ENCODE measurements at places on chromosomes 5 and 9. TPM values are rescaled to one million over a fixed set of nuclear protein-coding genes. Genes with fewer than 3 reads are reported as not detected.

Gene LOX
- total RNA-seq = 0.84 TPM

Gene ST8SIA4
- total RNA-seq = 2.3 TPM

Gene JADE2
- 5.7 TPM for total RNA-seq

Gene FOXB2
- not detected for total RNA-seq

Gene OR1Q1
- not detected for total RNA-seq

Gene N4BP3
- 0.28 TPM for total RNA-seq

Gene IDNK
- 5.6 TPM for total RNA-seq

DNA sequence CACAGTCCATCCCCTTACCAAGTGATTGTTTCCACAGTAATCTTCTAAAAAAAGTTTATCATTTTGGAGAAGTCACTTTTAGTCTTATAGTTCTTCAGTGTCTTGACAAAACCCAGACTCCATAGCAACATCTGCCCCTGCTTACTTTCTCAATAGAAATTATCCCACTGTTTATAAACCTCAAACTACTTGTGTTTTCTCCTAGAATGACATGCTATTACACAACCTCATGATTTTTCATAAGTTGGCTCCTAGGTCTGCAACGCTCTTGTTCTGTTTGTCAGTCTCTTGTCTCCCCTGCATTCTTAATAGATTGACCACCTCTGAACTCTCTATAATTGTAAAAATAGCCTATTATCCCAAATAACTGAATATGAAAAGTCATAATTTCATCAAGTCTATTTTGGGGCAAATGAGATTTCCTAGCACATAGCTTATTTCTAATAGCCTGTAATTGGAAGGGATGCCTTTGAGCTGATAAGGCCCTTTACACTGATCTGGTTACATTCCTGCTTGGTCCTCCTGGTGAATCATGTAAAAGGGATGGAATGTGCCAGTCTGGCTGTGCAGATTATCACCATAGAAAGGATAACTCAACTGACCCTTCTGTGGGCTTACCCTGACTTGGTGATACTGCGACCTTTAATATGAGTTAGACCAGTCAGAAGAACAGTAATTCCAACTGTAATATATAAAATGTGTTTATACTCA, 69.6 kb downstream of the CHSY3 start:
- DNase-seq = no peak
- no peaks in the 10 kb centered on the region for H3K27me3 ChIP-seq
- H3K27ac ChIP-seq = no peak overlapping the region
- no peak overlapping the region for H3K4me3 ChIP-seq
- H3K36me3 ChIP-seq = no peaks in the 10 kb centered on the region

DNA sequence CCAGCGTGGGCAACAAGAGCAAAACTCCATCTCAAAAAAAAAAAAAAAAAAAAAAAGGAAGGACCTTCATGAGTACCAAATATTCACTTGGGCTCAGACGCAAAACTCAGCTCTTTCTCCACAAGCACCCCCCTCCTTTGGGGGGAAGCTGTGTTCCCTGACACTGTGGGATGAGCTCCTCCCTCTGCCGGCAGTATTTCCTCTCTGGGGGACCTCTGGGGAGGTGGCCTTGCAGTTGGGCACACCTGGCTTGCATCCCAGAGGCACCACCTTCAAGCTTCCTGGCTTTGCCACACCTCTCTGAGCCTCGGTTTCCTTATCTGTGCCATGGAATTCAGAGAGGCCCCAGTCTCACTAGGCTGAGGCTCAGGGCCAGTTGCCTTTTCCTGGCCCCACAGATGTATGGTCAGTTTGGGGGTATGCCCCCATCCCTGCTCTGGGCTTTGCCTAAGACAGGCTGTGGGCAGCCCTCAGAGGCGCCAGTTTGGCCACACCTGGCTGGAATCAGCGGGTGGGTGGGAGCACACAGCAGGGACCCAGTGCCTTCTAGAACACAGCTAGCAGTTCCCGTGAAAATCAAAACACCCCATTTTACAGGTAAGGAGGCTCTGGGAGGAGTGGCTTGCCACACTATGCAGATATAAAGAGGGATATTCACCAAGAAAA, 157.5 kb upstream of the IER5L start:
- peaks cover 30% of the 10 kb centered on the region for H3K4me1 ChIP-seq
- DNase-seq = no peak
- H3K27me3 ChIP-seq = no peaks in the 10 kb centered on the region
- no peaks in the 10 kb centered on the region for H3K36me3 ChIP-seq

- DNase-seq = no peak
- H3K27me3 ChIP-seq = peaks cover 7% of the 10 kb centered on the region
- no peaks in the 10 kb centered on the region for H3K36me3 ChIP-seq
Observed at GRCh38 chr5:169296419-169297143, 4.4 kb downstream of the SLIT3 start.

- no peaks in the 10 kb centered on the region for H3K27me3 ChIP-seq
- H3K36me3 ChIP-seq = peaks cover 23% of the 10 kb centered on the region
- H3K4me1 ChIP-seq = no peaks in the 10 kb centered on the region
- no peak for DNase-seq
Observed at GRCh38 chr9:122845116-122845515, 16.7 kb upstream of the PDCL start.

- H3K4me1 ChIP-seq = peaks cover 1% of the 10 kb centered on the region
- H3K4me3 ChIP-seq = no peak overlapping the region
- no peak overlapping the region for H3K27ac ChIP-seq
Observed at GRCh38 chr5:12883395-12883794, 979.1 kb upstream of the CTNND2 start.

- no peak for DNase-seq
- no peak overlapping the region for H3K27ac ChIP-seq
- no peaks in the 10 kb centered on the region for H3K36me3 ChIP-seq
- no peaks in the 10 kb centered on the region for H3K27me3 ChIP-seq
Observed at GRCh38 chr9:93031629-93032430, 26.7 kb upstream of the SUSD3 start.

GRCh38 chr5:55907927-55908326, 56.8 kb downstream of the IL31RA start:
- H3K36me3 ChIP-seq = no peaks in the 10 kb centered on the region
- H3K4me3 ChIP-seq = no peak overlapping the region
- no peak overlapping the region for H3K27ac ChIP-seq
- H3K4me1 ChIP-seq = no peaks in the 10 kb centered on the region

DNA sequence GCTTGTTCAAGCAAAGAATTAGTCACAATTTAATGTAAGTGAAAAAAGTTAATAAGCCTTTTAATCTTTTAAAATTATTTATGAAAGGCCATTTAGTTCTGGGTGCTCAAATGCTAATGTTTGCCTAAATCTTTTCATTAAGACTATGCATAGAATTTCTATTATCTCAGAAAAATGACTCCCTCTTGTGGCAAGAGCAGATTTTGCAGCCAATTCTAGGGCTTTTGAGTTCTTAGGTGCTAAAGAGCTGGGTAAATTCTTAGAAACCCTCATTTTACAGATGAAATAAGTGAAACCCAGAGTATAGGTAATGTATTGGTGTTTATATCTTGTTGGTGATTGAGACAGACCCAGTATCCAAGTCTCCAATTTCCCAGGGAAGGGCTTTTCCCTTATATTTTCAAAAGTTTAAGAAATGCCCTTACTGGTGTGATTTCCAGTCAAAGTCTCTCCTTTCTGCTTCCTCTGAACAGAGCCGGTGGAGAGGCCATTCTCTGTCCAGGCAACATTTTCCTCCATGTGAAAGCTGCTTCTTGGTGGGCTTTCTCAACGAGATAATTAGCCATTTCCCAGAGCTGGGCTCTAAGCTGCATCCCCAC, 24.1 kb upstream of the PCSK5 start:
- no peak for DNase-seq
- H3K36me3 ChIP-seq = no peaks in the 10 kb centered on the region
- H3K27ac ChIP-seq = no peak overlapping the region
- peaks cover 8% of the 10 kb centered on the region for H3K4me1 ChIP-seq

GRCh38 chr5:135136546-135136945, 102.5 kb upstream of the PITX1 start:
- no peaks in the 10 kb centered on the region for H3K36me3 ChIP-seq
- peaks cover 3% of the 10 kb centered on the region for H3K27me3 ChIP-seq
- H3K4me3 ChIP-seq = no peak overlapping the region

DNA sequence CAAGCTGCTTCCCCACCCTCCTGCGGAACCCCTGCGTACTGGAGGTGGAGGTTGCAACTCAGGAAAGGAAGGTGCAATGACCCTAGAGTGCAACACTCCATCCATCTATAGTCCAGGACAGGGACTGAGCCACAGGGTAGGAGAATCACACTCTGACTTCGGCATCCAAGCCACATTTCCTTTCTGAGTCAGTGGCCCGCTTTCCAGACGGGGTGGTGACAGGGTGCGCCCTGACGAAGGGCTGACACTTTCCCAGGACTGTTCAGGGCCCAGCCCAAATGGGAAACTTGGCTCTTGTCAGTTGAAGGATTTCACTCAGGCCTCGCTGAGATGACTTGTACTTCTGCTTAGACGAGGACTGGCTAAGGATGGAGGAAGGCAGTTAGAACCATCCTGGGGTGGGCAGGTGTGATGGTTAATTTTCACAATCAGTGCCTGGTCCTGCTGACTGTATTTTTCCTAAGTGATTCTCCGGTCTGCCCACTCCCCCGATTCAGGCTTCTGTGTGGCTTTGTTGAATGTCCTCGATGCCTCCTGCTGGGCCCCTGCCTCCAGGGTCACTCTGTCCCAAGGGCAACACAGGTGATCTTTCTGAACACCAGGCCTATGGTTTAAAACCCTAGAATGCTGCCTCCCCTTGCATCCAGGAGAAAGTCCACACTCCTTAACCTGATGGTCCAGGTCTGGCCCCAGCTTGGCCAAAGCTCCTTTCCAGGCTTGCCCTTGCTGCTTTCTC, 228.1 kb downstream of the FSTL4 start:
- no peaks in the 10 kb centered on the region for H3K36me3 ChIP-seq
- H3K27ac ChIP-seq = no peak overlapping the region
- no peaks in the 10 kb centered on the region for H3K27me3 ChIP-seq
- no peaks in the 10 kb centered on the region for H3K4me1 ChIP-seq

GRCh38 chr5:141703133-141703561, 21.1 kb upstream of the ARAP3 start:
- H3K27ac ChIP-seq = no peak overlapping the region
- DNase-seq = no peak
- H3K4me1 ChIP-seq = peaks cover 10% of the 10 kb centered on the region
- H3K4me3 ChIP-seq = no peak overlapping the region

DNA sequence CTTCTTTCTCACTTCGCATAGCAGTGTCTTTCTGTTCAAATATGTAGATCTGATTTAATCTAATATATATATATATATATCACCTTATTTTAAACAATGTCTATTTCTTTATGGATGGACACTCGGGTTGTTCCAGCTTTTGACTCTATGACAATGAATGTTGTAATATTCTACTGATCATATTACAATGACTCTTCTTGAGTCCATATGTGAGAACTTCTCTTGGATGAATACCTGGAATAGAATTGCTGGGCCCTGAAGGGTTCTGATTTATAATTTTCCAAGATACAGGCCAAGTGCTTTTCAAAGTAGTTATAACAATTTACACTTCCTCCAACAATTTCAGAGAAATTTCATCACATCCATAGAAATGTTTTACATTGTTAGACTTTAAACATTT, 28.8 kb downstream of the NTRK2 start:
- no peak for DNase-seq
- H3K27me3 ChIP-seq = no peaks in the 10 kb centered on the region
- H3K27ac ChIP-seq = no peak overlapping the region
- H3K4me1 ChIP-seq = no peaks in the 10 kb centered on the region
- H3K36me3 ChIP-seq = no peaks in the 10 kb centered on the region

- H3K27me3 ChIP-seq = no peaks in the 10 kb centered on the region
- no peaks in the 10 kb centered on the region for H3K4me1 ChIP-seq
Observed at GRCh38 chr9:15670894-15671293, 118.1 kb downstream of the CCDC171 start.

DNA sequence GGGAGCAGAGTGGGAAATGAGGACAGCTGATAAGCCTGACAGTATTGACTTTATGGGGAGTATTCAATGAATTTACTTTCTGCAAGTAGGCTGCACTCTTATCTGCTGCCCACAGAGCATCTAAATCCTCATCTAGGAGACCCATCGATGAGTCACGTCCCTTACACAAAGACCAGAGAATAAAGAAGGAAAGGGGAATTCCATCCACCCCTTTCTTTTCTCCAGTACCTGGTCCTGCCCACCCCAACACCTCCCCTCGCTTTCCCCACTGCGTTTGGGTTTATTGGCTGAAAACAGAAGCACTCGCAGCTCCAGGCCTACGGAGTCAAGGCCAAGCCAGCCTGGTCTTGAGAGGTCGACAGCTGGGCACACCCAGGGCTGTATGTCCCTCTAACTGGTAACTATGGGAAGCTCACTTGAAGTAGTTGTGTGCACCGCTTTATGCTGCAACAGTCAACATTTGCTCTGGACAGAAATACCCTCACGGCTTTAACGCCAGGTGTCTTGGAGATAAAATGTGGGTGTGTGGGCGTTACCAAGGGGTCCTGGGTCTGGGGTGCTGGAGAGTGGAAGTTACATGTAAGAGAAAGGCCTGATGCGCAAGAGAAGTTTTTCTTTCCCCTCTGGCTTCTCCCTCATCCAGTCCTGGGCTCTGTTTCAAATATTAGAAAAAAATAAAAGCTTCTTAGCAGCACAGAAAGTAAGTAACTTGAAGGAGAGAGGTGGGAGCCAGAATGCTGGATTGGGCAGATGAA, 14.5 kb upstream of the TAL2 start:
- H3K27ac ChIP-seq = no peak overlapping the region
- H3K36me3 ChIP-seq = no peaks in the 10 kb centered on the region
- H3K4me3 ChIP-seq = no peak overlapping the region
- DNase-seq = no peak
- no peaks in the 10 kb centered on the region for H3K27me3 ChIP-seq

GRCh38 chr9:98010445-98010844, 27.3 kb downstream of the ANP32B start:
- no peak overlapping the region for H3K4me3 ChIP-seq
- no peaks in the 10 kb centered on the region for H3K27me3 ChIP-seq
- H3K36me3 ChIP-seq = peaks cover 50% of the 10 kb centered on the region
- H3K4me1 ChIP-seq = no peaks in the 10 kb centered on the region

DNA sequence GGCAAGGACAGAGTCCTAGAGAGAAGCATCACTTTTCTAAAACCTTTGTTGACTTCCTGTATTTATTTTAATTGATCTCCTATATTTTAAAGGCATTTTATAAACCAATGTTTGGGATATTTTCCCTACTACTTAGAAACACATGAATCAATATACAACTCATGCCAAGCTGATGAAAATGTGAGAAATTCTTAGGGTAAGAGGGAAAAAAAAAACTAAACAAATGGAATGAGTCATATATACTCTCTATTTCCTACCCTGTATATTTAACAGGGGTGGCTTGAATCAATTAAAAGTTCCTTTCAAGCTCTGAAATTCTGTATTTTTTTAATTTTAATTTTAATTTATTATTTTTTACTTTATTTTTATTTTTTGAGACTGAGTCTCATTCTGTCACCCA, 19.6 kb downstream of the BAAT start:
- peaks cover 64% of the 10 kb centered on the region for H3K36me3 ChIP-seq
- H3K27ac ChIP-seq = peak overlapping the region; percentile 28
- no peak overlapping the region for H3K4me3 ChIP-seq
- no peak for DNase-seq
- peaks cover 35% of the 10 kb centered on the region for H3K4me1 ChIP-seq

GRCh38 chr5:69292306-69292705, 40.3 kb downstream of the CCDC125 start:
- no peaks in the 10 kb centered on the region for H3K27me3 ChIP-seq
- peaks cover 38% of the 10 kb centered on the region for H3K36me3 ChIP-seq
- no peak for DNase-seq
- no peak overlapping the region for H3K27ac ChIP-seq

- H3K27me3 ChIP-seq = no peaks in the 10 kb centered on the region
- H3K36me3 ChIP-seq = peaks cover 6% of the 10 kb centered on the region
- no peaks in the 10 kb centered on the region for H3K4me1 ChIP-seq
- H3K4me3 ChIP-seq = no peak overlapping the region
- no peak overlapping the region for H3K27ac ChIP-seq
Observed at GRCh38 chr9:109868722-109869121, 88.7 kb downstream of the PALM2AKAP2 start.

GRCh38 chr5:96143450-96143849, 181.8 kb upstream of the ELL2 start:
- H3K27ac ChIP-seq = no peak overlapping the region
- H3K27me3 ChIP-seq = no peaks in the 10 kb centered on the region
- no peaks in the 10 kb centered on the region for H3K4me1 ChIP-seq
- no peaks in the 10 kb centered on the region for H3K36me3 ChIP-seq
- DNase-seq = no peak
- no peak overlapping the region for H3K4me3 ChIP-seq
